ENCODE measurements at places on chromosomes 2 and 18.

- H3K36me3 ChIP-seq = no peaks in the 10 kb centered on the region
- H3K27me3 ChIP-seq = no peaks in the 10 kb centered on the region
- no peak overlapping the region for H3K27ac ChIP-seq
- H3K4me3 ChIP-seq = no peak overlapping the region
- DNase-seq = no peak
These were observed 199.2 kb downstream of the TGIF1 start for GRCh38 chr18:3649135-3649632.

GRCh38 chr2:237540823-237541222 lies 25.6 kb upstream of the PRLH start:
- DNase-seq = no peak
- H3K36me3 ChIP-seq = no peaks in the 10 kb centered on the region
- H3K4me3 ChIP-seq = no peak overlapping the region
- H3K4me1 ChIP-seq = peaks cover 8% of the 10 kb centered on the region
- H3K27ac ChIP-seq = no peak overlapping the region

GRCh38 chr2:71460595-71461303 lies 7.4 kb downstream of the DYSF start:
- H3K27ac ChIP-seq = no peak overlapping the region
- no peak overlapping the region for H3K4me3 ChIP-seq
- H3K4me1 ChIP-seq = peaks cover 22% of the 10 kb centered on the region
- H3K27me3 ChIP-seq = peaks cover 21% of the 10 kb centered on the region

- H3K4me1 ChIP-seq = no peaks in the 10 kb centered on the region
- no peak overlapping the region for H3K27ac ChIP-seq
- H3K36me3 ChIP-seq = peaks cover 18% of the 10 kb centered on the region
These were observed 28.7 kb downstream of the ESCO1 start for GRCh38 chr18:21571772-21572171.

DNA sequence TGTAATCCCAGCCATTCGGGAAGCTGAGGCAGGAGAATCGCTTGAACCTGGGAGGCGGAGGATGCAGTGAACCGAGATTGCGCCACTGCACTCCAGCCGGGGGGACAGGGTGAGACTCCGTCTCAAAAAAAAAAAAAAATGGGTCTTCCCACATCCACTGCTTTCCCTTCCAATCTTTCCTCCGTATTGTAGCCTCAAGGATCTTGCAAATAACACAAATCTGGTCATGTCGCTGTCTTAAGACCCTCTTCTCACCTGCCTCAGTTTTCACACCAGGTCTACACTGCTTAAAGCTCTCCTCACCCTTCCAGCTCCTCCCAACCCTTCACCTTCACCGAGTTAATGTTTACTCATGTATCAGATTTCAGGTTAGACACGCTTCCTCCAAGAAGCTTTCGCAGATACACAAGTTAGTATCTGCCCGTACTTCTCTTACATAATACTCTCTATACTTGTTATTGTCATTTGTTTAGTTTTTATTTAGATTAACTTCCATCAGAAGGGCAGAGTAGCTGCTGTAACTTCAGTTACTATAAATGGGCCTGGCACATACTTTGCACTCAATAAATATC lies 1.5 kb downstream of the IER3IP1 start:
- peaks cover 13% of the 10 kb centered on the region for H3K27me3 ChIP-seq
- no peak overlapping the region for H3K27ac ChIP-seq
- no peak overlapping the region for H3K4me3 ChIP-seq
- H3K4me1 ChIP-seq = no peaks in the 10 kb centered on the region
- DNase-seq = no peak

- DNase-seq = no peak
- H3K4me3 ChIP-seq = no peak overlapping the region
- H3K27me3 ChIP-seq = peaks cover 6% of the 10 kb centered on the region
- H3K4me1 ChIP-seq = peaks cover 4% of the 10 kb centered on the region
These were observed 179.6 kb downstream of the ZBTB7C start for GRCh38 chr18:48229552-48229981.

- peaks cover 28% of the 10 kb centered on the region for H3K4me1 ChIP-seq
- no peak overlapping the region for H3K27ac ChIP-seq
- no peak for DNase-seq
- H3K36me3 ChIP-seq = peaks cover 10% of the 10 kb centered on the region
- H3K27me3 ChIP-seq = peaks cover 2% of the 10 kb centered on the region
These were observed 40.9 kb downstream of the HS1BP3 start for GRCh38 chr2:20609995-20610357.

Data from neural crest cell (in vitro differentiated cells).